ENCODE measurements at places on chromosomes 5 and 9. TPM values are rescaled to one million over a fixed set of nuclear protein-coding genes. Genes with fewer than 3 reads are reported as not detected.

PSIP1 gene
- 65.2 TPM for total RNA-seq

PHF2 gene
- total RNA-seq: 13.4 TPM

SHISAL2B gene
- total RNA-seq: not detected

HMCN2 gene
- total RNA-seq: under 0.01 TPM

FLT4 gene
- 0.17 TPM for total RNA-seq

OBP2B gene
- total RNA-seq: not detected

RANBP17 gene
- 10.0 TPM for total RNA-seq

KLF9 gene
- total RNA-seq: 27.6 TPM

CAVIN4 gene
- total RNA-seq: 1.5 TPM
